ENCODE measurements at places on chromosomes 5 and 9.

DNA sequence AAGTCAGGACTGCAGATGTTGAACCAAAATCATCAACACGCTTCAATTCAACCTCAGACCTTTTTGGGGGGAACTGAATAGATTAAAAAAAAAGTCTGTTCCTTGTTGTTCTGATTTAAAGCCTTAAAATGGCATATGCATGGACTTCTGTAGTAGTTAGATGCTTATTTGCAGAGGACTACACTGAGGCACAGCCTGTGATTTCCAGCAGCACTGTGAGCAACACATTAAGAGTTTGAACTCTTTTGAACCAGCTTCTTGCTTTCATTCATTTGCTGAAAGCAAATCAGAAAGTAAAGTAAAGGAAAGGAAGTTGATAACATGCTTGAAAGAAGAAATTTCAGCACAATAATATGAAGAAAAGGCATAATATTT is 60.7 kb upstream of the DMAC1 start:
- DNase-seq: no peak

DNA sequence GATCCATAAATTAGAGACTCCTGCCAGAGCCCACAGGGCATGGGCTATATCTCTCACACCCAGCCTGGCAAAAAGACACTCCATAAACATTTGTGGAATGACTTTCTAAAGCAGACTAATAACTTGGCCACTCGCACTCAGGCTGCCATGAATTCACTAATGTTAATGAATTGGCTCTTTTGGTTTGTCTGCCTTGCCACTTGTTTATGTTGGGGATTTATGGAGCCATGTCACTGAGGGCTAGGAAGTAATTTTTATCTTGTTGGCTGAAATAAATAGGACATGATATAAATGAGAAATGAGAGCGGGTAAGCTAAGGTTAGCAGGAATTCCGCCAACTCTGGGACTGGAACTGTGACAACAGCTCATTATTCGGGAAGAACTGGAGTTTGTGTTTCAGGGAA is 55.2 kb downstream of the DROSHA start:
- no peak for DNase-seq

- peak; percentile 75 for DNase-seq
These were observed 128.0 kb downstream of the SLC1A3 start for GRCh38 chr5:36734422-36734821.

GRCh38 chr9:132791699-132792240 is 86.3 kb downstream of the AK8 start:
- no peak for DNase-seq

GRCh38 chr9:131478421-131478868 is 24.3 kb upstream of the POMT1 start:
- peak; percentile 60 for DNase-seq

GRCh38 chr5:145775893-145776444 is 59.2 kb downstream of the PRELID2 start:
- no peak for DNase-seq

- DNase-seq: peak; percentile 15
These were observed 4.1 kb downstream of the DENND1A start for GRCh38 chr9:123925819-123926218.

GRCh38 chr9:127539982-127540663 is 72.0 kb upstream of the STXBP1 start:
- DNase-seq: peak; percentile 78

GRCh38 chr9:128593039-128593438 is 40.7 kb downstream of the SPTAN1 start:
- peak; percentile 66 for DNase-seq

- DNase-seq: no peak
These were observed 133.0 kb upstream of the TMEM161B start for GRCh38 chr5:88401686-88402085.

DNA sequence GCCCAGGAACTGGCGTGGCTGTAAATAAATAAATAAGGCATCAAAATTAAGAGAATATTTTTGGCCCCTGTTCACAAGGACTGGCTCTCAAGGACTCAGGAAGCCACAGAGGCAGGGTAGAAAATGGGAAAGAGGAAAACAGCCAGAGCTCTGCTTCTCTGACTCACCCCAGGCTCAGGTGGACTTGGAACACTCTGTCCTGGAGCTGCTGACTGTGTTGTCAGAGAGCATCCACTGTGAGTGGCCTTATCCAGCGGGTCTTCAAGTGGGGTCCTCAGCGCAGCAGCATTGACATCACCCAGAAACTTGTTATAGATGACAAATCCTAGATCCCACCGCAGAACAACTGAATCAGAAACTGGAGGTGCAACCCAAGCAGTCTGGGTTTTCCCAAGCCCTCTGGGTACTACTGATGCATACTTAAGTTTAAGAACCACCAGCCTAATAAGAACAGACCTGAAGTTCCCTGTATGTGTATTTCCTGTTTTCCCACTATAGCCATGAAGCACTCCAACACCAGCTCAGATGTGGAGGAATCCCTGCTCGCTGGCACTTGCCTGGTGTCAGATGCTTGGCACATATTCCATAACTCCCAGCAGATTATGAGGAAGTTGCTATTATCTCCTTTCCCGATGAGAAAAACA is 20.5 kb downstream of the ADRA1B start:
- DNase-seq: no peak

- no peak for DNase-seq
These were observed 49.7 kb upstream of the CHD1 start for GRCh38 chr5:98978528-98978927.

DNA sequence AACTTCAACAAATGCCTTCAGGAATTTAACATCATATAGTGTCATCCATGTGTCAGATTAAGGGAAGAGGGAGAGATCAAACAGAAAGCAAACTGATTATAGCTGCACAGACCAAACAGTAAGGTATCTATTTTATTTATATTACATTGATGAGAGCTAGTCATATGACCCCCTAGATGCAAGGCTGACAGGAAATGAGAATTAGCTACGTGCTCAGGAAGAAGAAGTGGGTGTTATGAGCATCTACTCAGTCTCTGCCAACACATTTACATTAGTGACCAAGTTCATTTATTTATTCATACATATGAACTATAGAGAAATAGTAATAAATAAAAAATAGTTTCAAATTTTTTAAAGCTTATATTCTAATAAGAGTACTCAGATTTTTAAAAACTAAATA is 787.3 kb downstream of the KCTD16 start:
- no peak for DNase-seq

GRCh38 chr5:171355302-171355724 is 32.3 kb upstream of the NPM1 start:
- DNase-seq: no peak
